Left lung (tissue), 14 donors: ENCODE measurements at places on chromosomes 1 and 21. TPM values are rescaled to one million over a fixed set of nuclear protein-coding genes. Genes with fewer than 3 reads are reported as not detected.

- DNase-seq: peak; percentile 72
Observed at GRCh38 chr1:75134647-75135572, 722 bp downstream of the LHX8 start.

DNA sequence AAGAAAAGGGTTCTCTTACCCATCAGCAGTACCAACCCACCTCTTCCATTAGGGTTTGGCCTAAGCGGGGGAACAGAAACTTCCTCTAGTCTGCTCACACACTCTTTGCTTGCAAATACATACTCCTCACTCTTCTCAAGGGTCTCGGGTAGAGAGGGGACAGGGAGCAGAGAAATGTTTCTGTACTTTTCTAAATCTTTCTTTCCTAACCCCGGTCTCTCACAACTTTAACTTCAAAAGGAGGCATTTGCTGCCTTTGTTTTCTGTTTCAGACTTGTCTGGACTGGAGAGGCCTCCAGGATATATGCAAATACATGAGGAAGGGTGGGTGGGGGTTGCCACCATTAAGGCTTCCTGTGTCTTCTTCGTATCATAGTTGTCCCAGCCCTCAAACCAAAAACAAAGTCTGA, 10.5 kb upstream of the LAX1 start:
- DNase-seq: no peak

Gene RAB7B
- 14.2 TPM for total RNA-seq

- DNase-seq: no peak
Observed at GRCh38 chr1:107140703-107141490, at the start of gene NTNG1. Gene NTNG1, plus strand, starts transcription at chr1:107141039.

- no peak for DNase-seq
Observed at GRCh38 chr1:246281639-246282038, 225.4 kb downstream of the SMYD3 start.

Gene MFN2
- 82.0 TPM for total RNA-seq
